ENCODE measurements at places on chromosomes 3 and 15.
A peak's percentile ranks its signal among the peaks of the same experiment; 100 is the strongest.

GRCh38 chr15:84836844-84837243 is 19.7 kb downstream of the ALPK3 start:
- no peak for DNase-seq

DNA sequence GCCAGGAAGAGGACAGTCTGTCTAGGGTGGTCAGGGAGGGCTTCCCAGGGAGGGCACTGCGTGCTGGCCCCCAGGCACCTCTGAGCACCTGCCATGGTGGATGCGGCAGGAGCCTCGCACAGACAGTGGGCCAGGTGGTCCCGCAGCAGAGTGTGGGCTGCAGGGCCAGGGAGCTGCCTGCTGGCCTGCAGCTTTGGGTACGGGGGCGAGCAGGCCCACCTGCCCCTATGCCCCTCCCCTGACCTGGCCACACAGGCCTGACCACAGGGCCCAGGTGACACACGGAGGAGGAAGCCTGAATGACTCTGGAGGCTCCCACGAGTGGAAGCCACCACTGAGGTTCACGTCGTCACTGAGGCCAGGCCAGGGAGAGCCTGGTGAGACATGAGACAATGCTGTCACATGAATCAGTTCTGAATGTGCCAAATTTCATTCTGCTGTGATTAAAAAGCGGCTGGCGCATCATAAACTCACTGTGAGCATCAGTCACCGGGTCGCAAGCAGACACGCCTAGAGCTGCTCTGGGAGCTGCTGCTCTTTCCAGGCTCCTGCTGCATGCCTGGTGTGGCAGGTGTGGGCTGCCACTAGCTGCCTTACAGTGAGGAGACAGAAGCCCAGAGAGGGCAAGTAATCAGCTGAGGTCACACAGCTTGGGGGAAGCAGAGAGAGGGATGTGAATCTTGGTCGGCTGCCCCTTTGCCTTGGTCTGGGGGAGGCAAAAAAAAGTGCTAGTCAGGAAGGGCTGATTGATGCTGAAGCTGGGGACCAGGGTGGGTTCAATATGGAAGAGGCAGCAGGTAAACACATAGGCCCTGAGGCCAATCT is 39.5 kb upstream of the IQSEC1 start:
- DNase-seq: no peak

GRCh38 chr15:78536134-78536533 is 4.1 kb upstream of the PSMA4 start:
- DNase-seq: no peak

DNA sequence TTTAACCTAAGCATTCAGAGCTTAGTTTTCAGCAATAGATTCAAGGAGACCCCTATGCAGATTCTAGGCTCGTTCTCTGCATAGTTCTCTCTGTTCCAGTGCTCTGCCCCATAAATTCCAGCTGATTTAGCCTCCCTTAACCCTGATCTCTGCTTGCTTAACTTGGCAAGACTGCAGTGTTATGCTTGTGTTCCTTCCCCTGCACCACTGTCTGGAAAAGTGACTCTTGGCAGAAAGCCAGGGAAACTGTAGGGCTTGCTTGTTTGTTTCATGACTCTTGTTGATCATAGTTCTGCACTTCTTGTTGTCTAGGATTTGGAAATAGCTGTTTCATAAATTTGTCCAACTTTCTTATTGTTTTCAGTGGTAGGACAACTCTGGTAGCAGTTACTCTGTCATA is 40.1 kb downstream of the ANAPC13 start:
- no peak for DNase-seq

DNA sequence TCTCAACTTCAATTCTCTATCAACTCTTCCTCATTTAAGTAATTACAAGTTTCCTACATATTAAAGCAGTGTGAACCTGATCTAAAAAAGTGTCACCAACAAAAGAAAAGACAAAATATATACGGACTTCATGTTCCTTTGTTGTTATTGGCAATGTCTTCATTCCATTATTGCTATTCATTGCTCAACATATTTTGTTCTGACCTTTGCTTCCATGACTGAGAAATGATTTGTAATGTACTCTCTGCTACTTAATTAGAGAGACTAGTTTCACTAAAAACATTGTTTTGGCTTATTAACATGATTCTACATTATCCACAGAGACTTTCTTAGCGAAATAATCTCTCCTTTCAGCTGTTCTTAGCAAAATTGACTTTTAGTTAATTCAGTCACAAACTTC is 657.2 kb upstream of the ROBO1 start:
- no peak for DNase-seq

- DNase-seq: no peak
Observed at GRCh38 chr15:69253156-69253555, 45.6 kb upstream of the PAQR5 start.

DNA sequence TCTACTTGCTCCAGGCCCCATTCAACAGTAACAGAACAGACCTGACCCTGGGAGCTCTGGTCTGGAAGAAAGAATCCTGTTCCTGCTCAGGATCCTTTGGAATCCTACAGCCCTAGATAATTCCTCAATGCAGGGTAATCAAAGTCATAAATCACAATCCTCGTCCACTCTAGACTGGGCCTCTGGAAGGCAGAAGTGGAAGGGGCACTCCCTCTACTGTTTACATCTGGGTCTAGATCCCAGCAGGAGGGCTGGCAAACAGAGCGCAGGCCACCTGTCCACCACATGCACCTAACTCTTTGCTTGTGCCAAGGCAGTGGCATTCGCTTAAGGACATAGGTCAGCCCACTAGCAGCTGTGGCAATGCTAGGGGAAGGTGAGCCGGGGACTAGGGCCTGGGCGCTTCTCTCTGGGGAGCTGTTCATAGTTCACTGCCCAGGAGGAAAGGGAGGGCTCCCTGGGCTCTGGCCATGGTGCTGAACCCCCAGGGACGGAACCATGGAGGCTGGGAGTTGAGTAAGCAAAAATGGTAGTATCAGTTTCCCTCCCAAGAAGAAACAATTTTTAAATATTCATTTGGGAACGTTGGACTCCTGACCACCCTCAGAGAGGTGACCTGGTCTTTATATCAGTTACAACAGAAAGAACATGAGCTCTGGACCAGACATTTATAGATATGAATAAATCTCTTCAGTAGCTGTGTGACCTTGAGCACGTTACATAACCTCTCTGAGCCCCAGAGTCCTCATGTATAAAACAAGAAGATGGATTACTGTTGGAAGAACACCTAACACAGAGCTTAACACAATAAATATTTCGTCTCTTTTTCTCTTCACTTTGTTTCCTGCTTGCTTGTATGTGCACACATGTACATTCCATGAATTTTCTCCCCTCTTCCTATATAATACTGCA is 90.2 kb downstream of the NTRK3 start:
- peak; percentile 65 for DNase-seq

- DNase-seq: no peak
Observed at GRCh38 chr15:36506733-36507356, 72.6 kb upstream of the CDIN1 start.

GRCh38 chr3:178277605-178278004 is 258.6 kb upstream of the KCNMB2 start:
- DNase-seq: no peak

- DNase-seq: no peak
Observed at GRCh38 chr3:78994174-78995027, 773.4 kb downstream of the ROBO1 start.

DNA sequence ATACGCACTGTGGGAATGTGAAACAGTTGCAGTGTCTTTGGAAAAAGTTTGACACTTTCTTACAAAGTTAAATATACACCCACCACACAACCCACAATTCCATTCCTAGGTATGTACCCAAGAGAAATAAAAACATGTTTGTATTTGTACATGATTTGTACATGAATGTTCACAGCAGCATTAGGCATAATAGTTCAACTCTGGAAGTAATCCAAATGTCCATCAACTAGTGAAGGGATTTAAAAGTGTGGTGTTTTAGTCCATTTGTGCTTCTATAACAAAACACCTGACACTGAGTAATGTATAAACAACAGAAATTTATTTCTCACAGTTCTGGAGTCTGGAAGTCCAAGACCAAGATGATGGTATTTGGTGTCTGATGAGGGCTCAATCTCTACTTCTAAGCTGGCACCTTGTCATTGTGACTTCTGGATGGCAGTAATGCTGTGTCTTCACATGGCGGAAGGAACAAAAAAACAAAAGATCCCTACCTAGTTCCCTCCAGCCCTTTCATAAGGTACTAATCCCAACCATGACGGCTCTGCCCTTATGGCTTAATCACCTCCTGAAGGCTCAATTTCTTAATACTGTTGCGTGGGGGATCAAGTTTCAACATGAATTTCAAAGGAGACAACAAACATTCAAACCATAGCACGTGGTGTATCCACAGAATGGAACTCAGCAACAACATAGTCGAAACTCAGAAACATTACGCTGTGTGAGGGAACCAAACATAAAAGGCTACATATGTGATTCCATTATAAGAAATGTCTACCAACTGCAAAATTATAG is 120.5 kb downstream of the AQP9 start:
- DNase-seq: no peak
